CD4-positive, alpha-beta T cell treated with Interleukin-4 for 1 hour (primary cell): ENCODE measurements at places on chromosomes 5 and 9.

DNA sequence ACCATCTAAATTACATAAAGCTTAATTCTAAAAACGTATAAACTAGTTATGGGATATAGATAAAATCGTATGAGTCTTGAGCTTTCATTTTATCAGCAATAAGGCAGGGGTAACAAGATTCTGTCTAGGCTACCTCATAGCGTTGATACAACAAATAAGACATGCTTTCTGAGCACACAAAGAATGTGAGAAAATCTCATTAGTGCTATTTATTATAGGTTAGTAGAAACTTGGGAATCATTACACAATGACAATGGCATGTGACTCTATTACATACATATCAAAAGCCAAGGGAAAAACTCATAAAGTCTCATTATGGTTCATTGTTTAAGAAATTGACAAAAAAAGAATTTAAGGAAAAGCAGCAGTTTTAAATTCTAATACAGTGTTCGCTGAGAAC is 448.6 kb downstream of the PLK2 start:
- DNase-seq = no peak

- DNase-seq = no peak
These were observed 58.7 kb upstream of the ZFR start for GRCh38 chr5:32503261-32503660.

GRCh38 chr9:134686896-134687295 is 45.3 kb downstream of the COL5A1 start:
- DNase-seq = no peak

- no peak for DNase-seq
These were observed 148.2 kb upstream of the SLC12A2 start for GRCh38 chr5:127935398-127935797.

DNA sequence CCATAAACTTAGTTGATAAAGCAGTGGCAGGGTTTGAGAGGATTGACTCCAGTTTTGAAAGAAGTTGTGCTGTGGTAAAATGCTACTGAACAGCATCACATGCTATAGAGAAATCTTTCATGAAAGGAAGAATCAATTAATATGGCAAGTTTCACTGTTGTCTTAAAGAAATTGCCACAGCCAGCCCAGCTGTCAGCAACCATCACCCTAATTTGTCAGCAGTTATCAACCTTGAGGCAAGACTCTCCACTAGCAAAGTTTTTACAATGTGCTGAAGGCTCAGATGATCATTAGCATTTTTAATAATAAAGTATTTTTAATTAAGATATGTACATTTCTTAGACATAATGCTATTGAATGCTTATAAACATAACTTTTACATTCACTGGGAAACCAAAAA is 101.0 kb upstream of the SH3GL2 start:
- no peak for DNase-seq

DNA sequence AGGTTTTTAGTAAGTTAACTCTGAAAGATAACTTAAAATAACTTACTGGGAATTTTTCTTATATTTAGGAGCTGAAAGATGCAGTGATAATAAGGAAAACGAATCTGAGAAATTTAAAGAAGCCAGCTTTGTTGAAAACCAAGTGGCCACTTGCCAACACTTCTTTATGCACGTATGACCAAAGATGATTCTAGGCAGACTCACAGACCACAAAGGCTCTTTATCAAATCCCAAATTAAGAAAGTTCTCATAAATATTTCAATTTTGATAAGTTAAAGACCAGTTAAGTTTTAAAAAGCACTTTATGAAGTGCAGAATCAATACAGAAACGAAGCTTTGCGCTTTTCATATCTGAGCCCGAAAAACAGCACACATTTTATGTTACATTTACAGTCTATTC is 1.5 kb downstream of the AFF4 start:
- DNase-seq = no peak

GRCh38 chr5:155983954-155984353 is 343.0 kb upstream of the SGCD start:
- no peak for DNase-seq

DNA sequence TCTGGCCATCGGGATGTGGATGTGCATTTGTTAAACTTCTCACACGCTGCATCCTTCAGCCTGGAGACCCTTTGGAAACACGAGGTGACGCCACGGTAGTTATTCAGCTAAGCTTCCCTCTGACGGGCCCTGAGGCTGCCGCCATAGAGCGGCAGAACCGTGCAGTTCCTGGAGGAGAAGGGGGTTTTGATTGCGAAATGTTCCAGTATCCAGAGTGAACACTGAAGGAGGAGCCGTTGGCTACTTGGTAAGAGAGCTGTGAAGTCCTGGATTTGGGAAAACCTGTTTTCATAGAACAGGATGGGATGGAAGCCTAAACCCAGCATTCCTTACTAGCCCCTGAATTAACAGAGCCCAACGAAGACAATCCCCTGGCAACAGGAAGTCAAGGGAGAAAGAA is 23.0 kb upstream of the EXOC3 start:
- no peak for DNase-seq
